Fibroblast of villous mesenchyme (primary cell): ENCODE measurements at places on chromosomes 13 and 19. TPM values are rescaled to one million over a fixed set of nuclear protein-coding genes. Genes with fewer than 3 reads are reported as not detected.
A peak's percentile ranks its signal among the peaks of the same experiment; 100 is the strongest.

GRCh38 chr13:28001837-28002473 is 13.5 kb upstream of the URAD start:
- no peak for DNase-seq

- no peak for DNase-seq
These were observed 48.6 kb upstream of the TCF3 start for GRCh38 chr19:1700733-1701663.

GRCh38 chr19:1513499-1514294 is 878 bp upstream of the ADAMTSL5 start:
- DNase-seq = peak; percentile 59

DNA sequence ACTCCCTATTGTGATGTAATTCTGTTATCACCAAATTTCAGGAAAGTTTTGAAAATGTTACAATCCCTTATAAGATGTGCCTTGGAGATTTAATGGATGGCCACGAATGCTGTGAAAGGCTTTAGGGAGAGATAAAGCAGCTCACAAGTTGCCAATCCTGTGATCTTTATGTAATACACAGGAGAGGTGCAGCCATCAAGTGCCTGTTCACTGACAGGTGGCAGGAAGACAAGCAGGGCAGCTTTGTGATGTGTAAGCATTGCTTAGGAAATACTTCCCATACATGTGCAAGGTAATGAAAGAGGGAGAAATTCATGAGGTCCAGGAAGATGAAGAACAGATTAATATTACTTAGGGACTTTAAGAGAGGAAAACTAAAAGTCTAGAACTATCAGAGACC is 628.8 kb downstream of the SLITRK6 start:
- no peak for DNase-seq

- no peak for DNase-seq
These were observed 251.5 kb downstream of the ABCC4 start for GRCh38 chr13:95049772-95050171.

DNA sequence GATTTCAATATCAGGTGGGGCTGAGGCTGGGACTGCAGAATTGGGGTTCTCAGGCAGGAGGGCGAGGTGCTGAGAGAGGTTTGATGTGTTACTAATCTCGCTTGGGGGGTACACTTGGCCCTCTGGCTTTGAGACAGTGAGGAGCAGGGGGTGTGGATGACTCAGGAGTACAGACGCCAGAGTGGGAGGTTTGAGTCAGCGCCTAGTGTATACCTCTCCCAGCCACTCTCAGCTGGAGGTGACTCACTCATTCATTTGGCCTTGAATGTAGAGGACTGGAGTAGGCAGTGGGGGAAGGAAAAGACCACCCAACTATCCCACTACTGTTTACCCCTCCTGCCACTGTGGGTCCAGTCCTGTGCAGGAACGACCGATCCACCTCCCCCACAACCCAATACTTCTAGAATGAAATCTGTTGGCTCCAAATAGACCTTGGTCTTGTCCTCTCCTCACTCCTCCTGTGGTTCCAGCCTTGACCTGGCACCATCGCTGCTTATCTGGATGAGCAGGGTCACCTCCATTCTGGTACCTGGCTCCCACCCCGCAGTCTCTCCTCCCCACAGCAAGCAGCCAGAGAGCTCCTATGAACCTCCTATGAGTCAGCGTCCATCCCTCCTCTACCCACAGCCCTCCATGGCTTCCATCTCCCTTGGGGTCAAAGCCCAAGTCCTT is 20.1 kb upstream of the ZNRF4 start:
- no peak for DNase-seq

- no peak for DNase-seq
These were observed 54.0 kb upstream of the POSTN start for GRCh38 chr13:37652596-37652995.

DNA sequence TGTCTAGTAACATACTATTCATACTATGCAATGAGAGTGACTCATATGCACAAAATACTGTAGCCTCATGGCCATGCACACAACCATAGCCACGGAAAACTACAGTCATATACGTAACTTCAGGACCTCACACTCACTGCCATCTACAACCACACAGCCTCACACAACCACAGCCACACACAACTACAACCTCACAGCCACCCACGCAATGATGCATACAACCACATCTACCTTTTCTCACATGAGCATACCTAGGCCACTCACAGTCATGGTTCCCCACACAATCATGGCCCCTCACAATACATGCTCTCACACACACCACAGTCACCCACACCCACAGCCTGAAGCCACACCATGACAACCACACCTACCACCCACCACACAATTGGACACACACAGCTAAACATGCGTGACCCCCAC is 8.7 kb upstream of the TNFSF14 start:
- DNase-seq = no peak

- no peak for DNase-seq
These were observed 35.0 kb upstream of the OLFM2 start for GRCh38 chr19:9971166-9971897.

- no peak for DNase-seq
These were observed 24.3 kb downstream of the GNG7 start for GRCh38 chr19:2678044-2678671.

DNA sequence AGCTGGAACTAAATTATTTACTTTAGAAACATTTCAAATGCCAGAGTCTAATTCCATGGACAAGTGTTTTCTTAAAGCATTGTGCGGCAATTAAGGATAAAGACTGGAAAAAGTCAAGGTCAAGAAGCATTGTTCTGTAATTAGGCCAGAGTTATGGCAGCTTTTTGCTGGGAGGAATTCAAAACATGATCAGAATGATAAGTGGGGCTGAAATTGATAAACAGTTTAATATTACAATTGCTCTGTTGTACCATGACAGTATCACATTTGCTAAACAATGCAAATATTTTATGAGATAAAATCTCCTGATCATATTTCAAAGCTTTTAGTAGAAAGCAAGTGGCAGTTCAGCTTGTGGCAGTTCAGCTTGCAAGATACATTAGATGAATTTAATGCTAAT is 513.7 kb downstream of the GPC6 start:
- DNase-seq = no peak

DNA sequence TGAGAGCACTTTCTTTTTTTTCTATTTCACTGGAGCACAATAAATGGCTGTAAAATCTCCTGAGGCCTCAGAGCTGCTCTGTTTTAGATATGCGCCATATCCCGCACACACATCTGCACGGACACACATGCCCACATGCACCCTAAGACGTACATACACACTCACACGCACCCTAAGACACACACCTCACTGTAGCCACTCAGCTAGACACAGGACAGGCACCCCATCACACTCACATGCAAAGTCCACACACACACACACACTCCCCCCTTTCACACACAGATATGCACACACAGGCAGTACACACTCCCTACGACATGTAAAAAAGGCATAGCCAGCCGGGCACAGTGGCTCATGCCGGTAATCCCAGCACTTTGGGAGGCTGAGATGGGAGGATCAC is 8.8 kb downstream of the ELOF1 start:
- DNase-seq = no peak

SLC17A7 gene
- total RNA-seq = not detected in 2 replicates

COX6B2 gene
- total RNA-seq = under 0.01 TPM in 1 of 2 replicates, not detected in the other

PIH1D1 gene
- 91.1 and 107 TPM in 2 replicates for total RNA-seq

CEACAM4 gene
- total RNA-seq = not detected in 2 replicates

FKBP8 gene
- total RNA-seq = 209 and 241 TPM in 2 replicates
